MCF 10A (cell line): ENCODE measurements at places on chromosomes 4 and X.

- H3K27me3 ChIP-seq, result no peaks in the 10 kb centered on the region
- H3K4me3 ChIP-seq, result peak overlapping the region; percentile 56
- DNase-seq, result no peak
- peak overlapping the region; percentile 32 for H3K27ac ChIP-seq
These were observed 4.4 kb downstream of the MXD4 start for GRCh38 chr4:2257361-2258081.

- peaks cover 25% of the 10 kb centered on the region for H3K36me3 ChIP-seq
- no peak overlapping the region for H3K4me3 ChIP-seq
- no peaks in the 10 kb centered on the region for H3K27me3 ChIP-seq
These were observed 15.1 kb downstream of the UBE2K start for GRCh38 chr4:39712819-39713607.

DNA sequence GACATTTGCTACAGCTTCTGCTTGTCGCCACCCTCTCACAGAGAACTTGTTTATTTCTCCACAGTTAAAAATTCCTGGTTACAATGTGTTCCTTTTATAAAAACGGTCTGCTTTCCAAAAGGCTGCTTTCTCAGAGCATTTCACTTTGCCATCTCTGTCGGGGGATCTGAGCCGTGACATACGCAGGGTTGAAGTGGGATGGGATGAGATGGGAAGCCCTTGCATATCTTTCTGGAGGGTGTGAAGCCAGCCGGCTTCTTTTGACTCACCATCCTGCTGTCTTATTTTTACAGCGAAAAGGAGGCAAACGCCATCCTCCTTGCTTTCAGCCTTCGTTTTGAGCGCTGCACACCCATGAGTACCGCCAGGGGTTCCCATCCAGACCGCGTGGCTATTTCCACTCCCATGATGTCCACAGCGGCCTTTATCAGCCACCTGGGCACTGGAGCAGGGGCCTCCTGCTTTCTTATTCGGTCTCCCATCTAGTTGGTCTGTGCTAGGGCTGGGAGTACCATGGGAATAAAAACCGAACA lies 99.8 kb upstream of the GATB start:
- peaks cover 9% of the 10 kb centered on the region for H3K4me1 ChIP-seq
- no peak overlapping the region for H3K4me3 ChIP-seq
- H3K36me3 ChIP-seq, result no peaks in the 10 kb centered on the region
- DNase-seq, result no peak
- H3K27me3 ChIP-seq, result peaks cover 31% of the 10 kb centered on the region

GRCh38 chrX:19810802-19811201 lies 76.6 kb downstream of the SH3KBP1 start:
- H3K36me3 ChIP-seq, result no peaks in the 10 kb centered on the region
- peaks cover 59% of the 10 kb centered on the region for H3K27me3 ChIP-seq
- H3K4me3 ChIP-seq, result no peak overlapping the region
- no peak overlapping the region for H3K27ac ChIP-seq
- H3K4me1 ChIP-seq, result peaks cover 5% of the 10 kb centered on the region

DNA sequence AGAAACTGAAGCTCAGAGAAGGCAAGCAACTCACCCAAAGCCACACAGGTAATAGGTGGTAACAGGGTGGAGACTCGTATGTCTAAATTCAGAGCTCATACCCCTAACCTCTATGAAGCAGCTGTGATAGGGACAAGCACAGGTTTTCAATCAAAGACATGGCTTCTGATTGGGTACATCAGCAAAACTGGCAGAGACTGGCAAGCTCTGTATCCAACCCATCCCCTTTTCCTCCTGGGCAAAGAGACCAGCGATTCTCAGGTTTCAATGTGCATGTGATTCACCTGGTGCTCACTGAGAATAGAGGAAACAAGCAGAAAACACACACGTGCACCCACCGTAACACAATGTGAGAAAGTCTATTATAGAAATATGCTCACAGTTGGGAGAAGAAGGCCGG lies 153.0 kb downstream of the SMIM20 start:
- no peaks in the 10 kb centered on the region for H3K36me3 ChIP-seq
- no peaks in the 10 kb centered on the region for H3K27me3 ChIP-seq
- H3K4me1 ChIP-seq, result no peaks in the 10 kb centered on the region
- DNase-seq, result peak; percentile 56
- no peak overlapping the region for H3K27ac ChIP-seq

GRCh38 chrX:31316340-31316991 lies 244.6 kb upstream of the FTHL17 start:
- DNase-seq, result no peak
- H3K27ac ChIP-seq, result no peak overlapping the region
- H3K4me3 ChIP-seq, result no peak overlapping the region
- no peaks in the 10 kb centered on the region for H3K36me3 ChIP-seq

DNA sequence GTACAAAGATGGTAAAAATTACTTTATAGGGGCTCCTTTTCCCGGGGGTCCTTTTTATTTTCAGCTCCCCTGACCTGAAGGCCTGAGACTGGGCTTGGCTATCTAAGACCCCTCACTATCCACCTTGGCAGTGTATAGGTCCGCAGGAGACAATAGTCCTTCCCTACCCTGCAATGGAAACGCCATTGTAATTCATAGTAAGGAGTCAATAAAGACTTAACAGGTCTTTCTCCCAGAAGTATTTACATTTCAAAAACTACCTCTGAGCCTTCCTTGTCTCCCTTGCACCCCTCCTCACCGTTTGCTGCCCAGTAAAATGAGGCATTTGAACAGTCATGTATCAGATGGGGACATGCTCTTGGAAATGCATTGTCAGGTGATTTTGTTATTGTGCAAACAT lies 401.2 kb upstream of the CNKSR2 start:
- DNase-seq, result no peak
- no peak overlapping the region for H3K27ac ChIP-seq
- no peak overlapping the region for H3K4me3 ChIP-seq
- H3K36me3 ChIP-seq, result peaks cover 6% of the 10 kb centered on the region
- H3K4me1 ChIP-seq, result peaks cover 12% of the 10 kb centered on the region

DNA sequence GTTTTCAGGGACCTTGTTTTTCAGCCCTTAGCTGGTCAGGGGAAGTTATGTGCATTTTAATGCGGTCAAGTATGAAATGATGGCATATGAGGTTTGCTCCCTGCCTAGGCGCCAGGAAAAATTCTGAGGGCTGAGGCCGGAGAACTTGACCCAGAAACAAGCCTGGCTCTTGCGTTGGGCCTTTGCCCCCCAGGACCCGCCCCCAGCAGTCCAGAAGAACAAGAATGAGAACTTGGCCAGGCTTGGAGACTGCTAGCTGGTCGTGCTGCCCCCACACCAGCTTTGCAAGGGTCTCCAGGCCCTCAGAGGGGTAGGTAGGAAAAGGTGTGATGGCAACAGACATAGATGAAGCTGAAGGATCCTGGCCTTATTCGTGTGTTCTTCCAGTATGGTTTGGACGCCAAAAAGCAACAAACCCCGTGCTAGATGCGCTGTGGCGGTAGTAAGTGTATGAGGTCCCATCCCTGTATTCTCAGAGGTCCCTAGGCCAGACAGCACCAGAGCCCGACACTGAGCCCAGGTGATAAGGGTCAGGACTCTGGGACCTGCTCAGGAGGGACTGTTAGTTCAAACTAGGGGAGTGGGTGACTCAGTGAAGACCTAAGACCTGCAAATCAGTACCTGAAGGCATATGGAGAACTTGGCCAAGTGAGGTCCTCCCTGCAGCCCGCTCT lies 10.5 kb downstream of the NKX3-2 start:
- no peak overlapping the region for H3K27ac ChIP-seq
- no peaks in the 10 kb centered on the region for H3K36me3 ChIP-seq
- H3K4me1 ChIP-seq, result no peaks in the 10 kb centered on the region
- H3K27me3 ChIP-seq, result no peaks in the 10 kb centered on the region
- no peak overlapping the region for H3K4me3 ChIP-seq

GRCh38 chr4:6452897-6453687 lies 19.3 kb downstream of the PPP2R2C start:
- H3K36me3 ChIP-seq, result no peaks in the 10 kb centered on the region
- no peaks in the 10 kb centered on the region for H3K4me1 ChIP-seq
- H3K27me3 ChIP-seq, result no peaks in the 10 kb centered on the region
- no peak overlapping the region for H3K4me3 ChIP-seq

GRCh38 chrX:31423609-31424189 lies 351.9 kb upstream of the FTHL17 start:
- H3K27me3 ChIP-seq, result peaks cover 17% of the 10 kb centered on the region
- peak; percentile 71 for DNase-seq
- no peak overlapping the region for H3K27ac ChIP-seq

- H3K4me1 ChIP-seq, result peaks cover 12% of the 10 kb centered on the region
- peaks cover 24% of the 10 kb centered on the region for H3K36me3 ChIP-seq
- DNase-seq, result peak; percentile 33
- H3K27me3 ChIP-seq, result no peaks in the 10 kb centered on the region
- peak overlapping the region; percentile 94 for H3K27ac ChIP-seq
- peak overlapping the region; percentile 91 for H3K4me3 ChIP-seq
These were observed 875 bp downstream of the LAP3 start for GRCh38 chr4:17577665-17578481.

- H3K27ac ChIP-seq, result no peak overlapping the region
- no peaks in the 10 kb centered on the region for H3K27me3 ChIP-seq
- peaks cover 7% of the 10 kb centered on the region for H3K36me3 ChIP-seq
- DNase-seq, result no peak
These were observed 12.5 kb upstream of the CD99 start for GRCh38 chrX:2678583-2678982.

DNA sequence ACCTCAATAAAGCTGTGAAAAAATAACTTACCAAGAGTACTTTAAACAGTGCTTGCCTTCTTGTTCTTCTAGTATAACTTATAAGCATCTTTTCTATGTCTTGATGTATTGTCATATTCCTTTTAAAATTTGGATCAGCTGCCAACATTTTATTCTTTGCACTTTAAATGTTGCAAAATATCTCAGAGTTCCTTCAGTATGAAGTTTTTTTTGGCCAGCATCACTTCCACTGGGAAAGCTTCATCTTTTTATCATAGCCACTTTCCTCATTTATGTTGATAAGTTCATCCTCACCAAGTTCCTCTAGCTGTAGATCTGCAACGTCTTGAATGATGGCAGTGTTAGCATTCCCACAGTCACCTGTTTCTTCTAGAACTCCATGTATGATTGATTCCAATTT lies 24.2 kb downstream of the CXorf58 start:
- H3K27ac ChIP-seq, result no peak overlapping the region
- DNase-seq, result no peak
- H3K27me3 ChIP-seq, result peaks cover 48% of the 10 kb centered on the region
- no peaks in the 10 kb centered on the region for H3K4me1 ChIP-seq
- H3K36me3 ChIP-seq, result no peaks in the 10 kb centered on the region

- H3K27ac ChIP-seq, result no peak overlapping the region
- no peaks in the 10 kb centered on the region for H3K4me1 ChIP-seq
- H3K4me3 ChIP-seq, result no peak overlapping the region
- H3K36me3 ChIP-seq, result no peaks in the 10 kb centered on the region
- H3K27me3 ChIP-seq, result peaks cover 80% of the 10 kb centered on the region
These were observed 19.5 kb downstream of the SMPX start for GRCh38 chrX:21738210-21738949.

DNA sequence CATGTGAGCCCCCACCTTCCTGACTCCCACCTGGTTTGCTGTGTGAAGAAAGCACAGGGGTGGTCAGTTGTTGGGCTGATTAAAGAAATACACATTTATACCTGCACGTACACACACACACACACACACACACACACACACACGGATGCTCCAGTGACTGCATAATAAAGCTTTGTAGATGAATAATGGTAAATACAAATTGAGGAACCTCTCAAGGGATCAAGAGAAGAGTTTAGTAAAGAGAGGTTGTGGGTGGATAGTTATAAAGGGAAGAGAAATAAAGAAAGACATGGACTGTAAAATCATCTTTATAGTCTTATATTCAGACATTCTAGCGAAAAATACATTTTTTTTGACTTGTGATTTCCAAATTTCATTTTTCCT lies 144.1 kb downstream of the MGST2 start:
- H3K27me3 ChIP-seq, result no peaks in the 10 kb centered on the region
- H3K27ac ChIP-seq, result no peak overlapping the region
- H3K36me3 ChIP-seq, result no peaks in the 10 kb centered on the region
- H3K4me3 ChIP-seq, result no peak overlapping the region
- DNase-seq, result no peak
- peaks cover 9% of the 10 kb centered on the region for H3K4me1 ChIP-seq

DNA sequence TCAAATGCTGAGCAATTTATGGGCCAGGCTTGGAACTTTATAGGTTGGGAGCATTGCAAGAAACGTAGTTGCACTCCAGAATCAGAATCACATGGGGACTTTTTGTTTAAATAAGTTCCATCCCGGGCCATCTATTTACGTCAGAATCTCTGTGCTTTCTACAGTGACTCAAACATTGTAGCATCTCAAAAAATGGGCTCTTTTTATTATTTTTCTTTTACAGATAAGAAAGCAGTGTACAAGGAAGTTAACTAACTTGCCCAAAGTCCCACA lies 10.2 kb downstream of the CC2D2A start:
- DNase-seq, result no peak
- H3K27me3 ChIP-seq, result no peaks in the 10 kb centered on the region
- no peak overlapping the region for H3K27ac ChIP-seq
- peaks cover 13% of the 10 kb centered on the region for H3K4me1 ChIP-seq

GRCh38 chr4:185723631-185724260 lies 88.2 kb downstream of the SORBS2 start:
- no peak for DNase-seq
- H3K36me3 ChIP-seq, result no peaks in the 10 kb centered on the region
- no peaks in the 10 kb centered on the region for H3K27me3 ChIP-seq
- no peak overlapping the region for H3K4me3 ChIP-seq

DNA sequence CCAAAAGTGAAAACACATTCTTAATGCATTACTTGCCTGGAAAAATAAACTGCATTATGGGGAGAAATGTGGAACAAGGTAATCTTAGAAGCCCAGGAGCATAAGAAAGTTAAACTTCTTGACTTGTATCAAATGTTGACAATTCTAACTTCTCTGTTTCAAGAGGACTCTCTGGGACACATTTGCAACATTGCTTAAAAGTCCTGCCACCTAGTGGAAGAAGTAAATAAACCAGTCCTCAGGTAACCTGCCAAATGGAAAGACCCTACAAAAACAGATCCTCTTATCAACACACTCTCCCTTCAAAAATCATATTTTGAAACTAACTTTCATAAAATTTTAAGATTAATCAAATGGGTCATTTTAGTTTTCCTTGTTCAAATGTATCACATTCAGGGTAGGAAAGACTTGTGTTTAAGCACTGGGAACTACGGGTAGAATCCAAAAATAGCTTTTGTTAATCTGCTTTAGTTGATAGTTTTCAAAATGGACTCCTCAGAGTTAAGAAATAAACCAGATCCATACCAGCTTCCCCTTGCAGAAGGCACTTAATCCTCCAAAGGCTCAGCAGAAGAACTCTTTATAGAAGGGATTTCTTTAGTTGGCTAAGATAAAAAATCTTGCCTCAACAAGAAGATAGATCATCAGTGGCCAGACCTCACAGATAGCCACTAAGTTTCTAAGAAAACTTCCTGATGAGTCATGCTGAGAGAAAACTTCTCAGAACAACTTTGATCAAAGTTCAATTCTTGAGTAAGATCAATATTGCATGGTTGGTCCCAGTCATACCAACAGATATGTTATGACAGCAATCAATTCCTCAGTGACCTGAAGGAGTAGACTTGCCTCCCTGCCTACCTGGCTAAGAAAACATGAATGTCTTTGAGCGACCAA lies 141.7 kb downstream of the HHIP start:
- no peak overlapping the region for H3K4me3 ChIP-seq
- no peaks in the 10 kb centered on the region for H3K27me3 ChIP-seq
- H3K27ac ChIP-seq, result no peak overlapping the region

GRCh38 chr4:36324808-36325207 lies 43.4 kb downstream of the DTHD1 start:
- H3K36me3 ChIP-seq, result no peaks in the 10 kb centered on the region
- DNase-seq, result no peak
- H3K4me1 ChIP-seq, result peaks cover 7% of the 10 kb centered on the region
- no peak overlapping the region for H3K4me3 ChIP-seq

GRCh38 chrX:23114241-23114640 lies 114.5 kb downstream of the DDX53 start:
- H3K27ac ChIP-seq, result no peak overlapping the region
- H3K36me3 ChIP-seq, result no peaks in the 10 kb centered on the region
- H3K27me3 ChIP-seq, result peaks cover 20% of the 10 kb centered on the region
- peaks cover 3% of the 10 kb centered on the region for H3K4me1 ChIP-seq
- no peak for DNase-seq
- no peak overlapping the region for H3K4me3 ChIP-seq
